Natural killer cell treated with Interleukin-12 subunit alpha and Interleukin-12 subunit beta and Interleukin-15 and Interleukin-18, amount 100 ng/mL, for 72 hours (primary cell): ENCODE measurements at places on chromosomes 13 and 19.

DNA sequence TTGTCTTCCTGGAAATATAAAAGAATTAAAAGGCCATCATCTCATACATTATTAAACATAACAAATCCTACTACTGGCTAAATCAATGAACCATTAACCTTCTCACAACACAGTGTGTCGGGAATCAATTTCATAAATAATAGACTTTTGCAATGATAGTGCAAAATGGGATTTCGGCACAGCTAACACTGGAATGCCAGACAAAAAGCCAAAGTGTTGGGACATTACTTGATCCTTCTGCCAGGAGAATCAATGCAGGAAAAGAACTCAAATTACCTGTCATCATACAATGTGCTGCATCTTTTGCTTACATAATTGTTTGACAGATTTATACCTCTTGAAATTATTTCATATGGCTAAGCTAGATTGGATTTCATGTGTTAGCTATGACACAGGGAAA is 334.3 kb downstream of the MTUS2 start:
- DNase-seq = no peak

- DNase-seq = no peak
Observed at GRCh38 chr13:113048766-113049165, 56.8 kb upstream of the F7 start.

DNA sequence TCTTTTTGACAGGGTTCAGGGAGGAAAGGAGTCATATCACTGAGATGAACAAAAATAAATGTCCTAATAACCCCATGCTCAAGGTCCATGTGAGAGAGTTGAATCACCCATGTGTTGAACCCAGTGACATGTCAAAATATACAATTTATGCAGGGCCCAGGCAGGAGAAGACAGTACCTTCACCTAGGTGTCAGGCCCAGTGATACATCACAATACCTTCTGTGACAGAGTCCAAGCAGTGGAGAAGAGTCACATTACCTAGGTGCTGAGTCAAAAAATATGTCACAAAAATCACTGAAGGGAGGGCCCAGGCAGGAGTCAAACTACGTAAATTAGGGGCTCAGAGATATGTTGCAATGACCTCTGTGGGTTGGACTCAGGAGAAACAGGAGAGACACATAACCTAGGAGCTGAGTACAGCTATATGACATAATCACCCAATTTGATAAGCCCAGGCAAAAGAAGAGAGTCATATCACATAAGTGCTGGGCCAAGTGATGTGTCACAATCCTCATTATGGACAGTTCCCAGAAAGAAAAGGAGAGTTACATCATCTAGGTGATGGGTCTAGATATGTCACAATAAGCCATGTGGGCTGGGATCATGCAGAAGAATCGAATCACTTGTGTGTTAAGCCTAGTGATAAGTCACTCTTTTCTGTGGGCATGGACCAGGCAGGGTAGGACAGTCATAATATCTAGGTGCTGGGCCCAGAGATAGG is 13.8 kb upstream of the ZNF724 start:
- DNase-seq = no peak

GRCh38 chr13:59690857-59691500 is 472.7 kb downstream of the DIAPH3 start:
- DNase-seq = no peak

DNA sequence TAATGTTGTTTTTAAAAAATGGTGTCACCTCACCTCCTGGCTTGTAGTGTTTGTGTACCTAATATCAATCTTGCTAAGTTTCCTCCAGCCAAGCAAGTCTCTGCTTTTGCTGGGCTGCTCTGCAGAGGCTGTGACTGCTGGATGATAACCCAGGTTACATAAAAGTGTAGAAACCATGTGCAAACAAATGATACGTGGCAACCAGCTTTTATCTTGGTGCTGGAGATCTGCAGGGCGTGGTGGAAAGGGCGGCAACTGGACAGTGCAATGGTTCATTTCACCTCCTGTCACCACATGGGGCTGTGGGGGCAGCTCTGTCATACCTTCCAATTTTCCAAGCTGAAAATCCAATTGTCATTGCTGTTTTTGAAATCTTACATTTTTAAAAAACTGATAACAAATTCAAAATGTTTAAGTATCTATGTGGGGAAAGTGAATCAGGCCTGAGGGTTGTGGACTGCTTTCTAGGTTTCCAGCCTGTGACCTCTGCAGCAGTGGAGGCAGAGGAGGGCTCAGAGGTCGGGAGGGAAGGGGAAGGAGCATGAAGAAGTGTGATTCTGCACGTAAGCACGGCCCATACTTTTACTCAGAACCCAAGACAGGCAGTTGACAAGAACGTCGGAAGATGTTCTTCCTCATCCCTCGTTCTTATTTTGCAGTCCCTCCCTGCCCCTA is 9.7 kb downstream of the GPR42 start:
- DNase-seq = no peak

DNA sequence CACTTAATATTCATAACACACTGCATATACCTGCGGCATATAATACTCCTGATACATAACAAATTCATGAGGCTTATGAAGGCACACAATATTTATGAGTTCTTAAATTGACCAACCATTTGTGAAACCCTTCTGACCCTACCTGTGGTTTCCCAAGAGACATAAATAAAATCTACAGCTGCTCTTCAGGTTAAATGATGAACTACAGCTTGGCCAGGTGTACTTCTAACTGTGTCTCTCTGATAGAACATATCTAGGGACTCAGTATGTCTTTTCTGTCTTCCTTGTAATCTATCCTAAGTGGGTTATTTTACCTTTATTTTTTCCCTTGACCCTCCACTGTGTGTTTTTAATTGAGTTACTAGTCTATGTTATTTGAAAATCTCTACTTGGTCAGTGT is 189.9 kb upstream of the UFM1 start:
- no peak for DNase-seq

DNA sequence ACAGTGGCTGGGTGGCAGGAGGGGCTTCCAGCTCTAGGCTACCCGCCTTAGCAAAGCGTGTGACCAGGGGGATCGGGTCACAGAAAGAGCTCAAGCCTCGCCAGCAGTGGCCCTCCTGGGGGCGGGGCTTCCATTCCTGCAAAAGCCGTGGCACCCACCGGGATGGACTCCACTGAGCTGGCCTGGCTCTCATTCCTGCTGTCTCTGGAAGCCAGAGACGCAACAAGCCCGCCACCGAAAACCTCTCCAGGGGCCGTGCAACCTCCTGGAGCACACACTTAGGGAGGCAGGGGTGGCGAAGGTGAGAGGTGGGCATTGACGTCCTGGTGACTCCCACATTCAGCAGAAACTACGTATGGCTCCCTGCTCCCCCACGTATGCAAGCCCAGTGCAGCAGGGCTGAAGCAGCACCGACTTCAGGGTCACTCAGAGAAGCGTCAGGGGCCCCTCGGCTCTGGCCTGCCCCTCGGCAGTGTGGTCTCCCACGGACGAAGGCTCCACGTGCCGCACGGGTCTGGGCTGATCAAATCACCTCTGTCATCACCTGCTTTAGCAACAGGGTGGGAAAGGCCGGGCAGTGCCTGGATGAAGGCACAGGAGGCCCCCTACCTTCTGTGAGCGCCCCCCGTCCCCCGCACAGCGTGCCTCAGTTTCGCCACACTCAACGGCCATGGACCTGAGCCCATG is 3.1 kb downstream of the C19orf25 start:
- DNase-seq = no peak

DNA sequence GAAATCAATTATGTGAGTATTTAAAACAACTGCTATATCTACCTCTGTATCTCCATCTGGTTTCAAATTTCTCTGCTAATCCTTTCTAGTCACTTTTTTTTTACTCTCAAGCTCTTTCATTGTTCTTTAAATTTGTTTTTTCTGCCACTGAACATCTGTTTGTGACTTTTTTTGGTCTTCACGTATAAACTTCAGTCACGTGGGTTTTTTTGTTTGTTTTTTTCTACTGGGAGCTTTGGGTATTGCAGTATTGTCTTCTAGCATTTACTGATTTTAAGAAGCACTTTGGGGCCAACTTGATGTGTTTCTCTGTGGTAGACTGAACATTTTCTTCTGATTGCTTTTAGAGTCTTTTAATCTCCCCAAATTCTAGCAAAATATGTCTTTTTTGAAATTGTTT is 262.6 kb upstream of the RXFP2 start:
- DNase-seq = no peak

DNA sequence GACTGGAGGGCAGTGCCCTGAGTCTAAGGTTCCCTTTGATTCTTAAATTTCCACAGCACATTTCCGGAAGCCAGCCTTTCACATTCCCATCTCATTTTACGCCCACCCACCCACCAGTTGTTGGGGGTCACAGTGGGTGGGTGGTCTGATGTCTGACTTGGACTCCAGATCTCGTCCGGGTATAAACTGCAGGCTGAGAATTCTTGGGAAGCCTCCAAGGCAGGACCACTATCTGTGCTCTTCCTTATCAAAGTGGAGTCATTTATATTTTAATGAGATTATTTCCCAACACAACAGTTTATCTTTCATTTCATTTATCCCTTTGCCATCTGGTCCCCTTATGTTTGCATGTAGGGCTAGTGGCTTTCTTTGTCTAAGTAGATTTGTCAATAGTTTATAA is 3.6 kb upstream of the FAM124A start:
- DNase-seq = no peak

GRCh38 chr19:35034588-35035382 is 4.5 kb downstream of the SCN1B start:
- DNase-seq = no peak

DNA sequence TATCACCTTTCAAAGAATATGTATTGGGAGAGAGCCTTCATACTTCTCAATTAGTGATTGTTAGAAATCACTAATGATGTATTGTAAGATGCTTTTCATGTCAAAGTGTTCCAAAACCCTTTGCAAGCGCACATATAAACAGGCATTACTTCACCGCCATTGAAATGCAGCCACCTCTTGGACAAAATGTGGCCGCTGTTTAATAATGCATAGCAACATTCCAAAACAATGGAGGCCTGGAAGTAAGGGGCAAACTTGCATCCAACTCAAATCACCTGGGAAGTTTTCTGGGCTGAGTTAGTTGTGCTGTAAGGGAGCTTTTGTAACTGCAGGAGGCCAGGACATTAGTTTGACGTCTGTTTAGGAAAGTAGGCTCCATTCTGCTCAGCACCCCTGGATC is 438.1 kb downstream of the FGF9 start:
- DNase-seq = no peak

GRCh38 chr13:72025836-72026235 is 158.8 kb upstream of the DACH1 start:
- no peak for DNase-seq

DNA sequence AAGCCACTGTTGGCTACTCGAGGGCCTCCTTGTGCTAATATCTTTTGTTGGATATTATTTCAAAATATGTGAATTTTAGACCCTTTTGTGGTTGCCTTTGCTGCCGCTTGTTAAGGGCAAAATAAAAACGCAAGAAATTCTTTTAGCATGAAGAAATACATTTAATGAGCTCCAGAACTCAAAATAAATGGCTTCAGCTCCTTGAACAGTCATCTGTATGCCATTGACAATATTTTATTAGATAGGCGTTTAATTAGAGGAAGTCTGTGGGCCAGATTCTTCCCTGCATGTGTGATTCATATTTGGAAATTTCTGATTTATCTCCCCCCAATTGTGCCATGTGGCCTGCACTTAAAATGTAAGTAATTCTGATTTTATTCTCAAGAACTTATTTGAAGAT is 177.2 kb downstream of the STK24 start:
- no peak for DNase-seq

GRCh38 chr13:30734439-30734838 is 904 bp upstream of the ALOX5AP start:
- no peak for DNase-seq

DNA sequence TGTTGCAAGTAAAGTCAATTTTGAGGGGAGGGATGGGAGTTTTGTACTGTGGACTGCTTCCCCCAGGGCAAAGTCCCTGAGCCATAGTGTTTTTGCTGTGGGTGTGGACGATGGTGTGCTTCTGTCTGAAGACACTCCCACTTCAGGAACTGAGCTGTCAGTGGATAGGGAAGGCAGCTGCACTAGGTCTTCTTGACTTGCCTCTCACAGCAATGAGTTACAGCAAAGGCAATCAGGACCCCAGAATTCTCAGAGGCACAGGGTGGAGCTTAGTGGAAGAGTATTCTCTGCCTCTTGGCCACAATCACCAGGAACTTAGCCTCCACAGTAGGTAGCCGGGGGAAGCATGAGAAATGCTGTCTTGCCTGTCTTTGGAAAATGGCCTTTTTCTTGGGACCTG is 1416.6 kb upstream of the MIR17HG start:
- no peak for DNase-seq

GRCh38 chr13:89721216-89721615 is 1626.3 kb upstream of the MIR17HG start:
- DNase-seq = no peak

- DNase-seq = no peak
Observed at GRCh38 chr13:22286338-22286737, 615.5 kb downstream of the FGF9 start.

GRCh38 chr13:97069050-97069815 is 75.0 kb upstream of the OXGR1 start:
- DNase-seq = no peak

- DNase-seq = no peak
Observed at GRCh38 chr19:38730731-38731589, 13.3 kb downstream of the CAPN12 start.

DNA sequence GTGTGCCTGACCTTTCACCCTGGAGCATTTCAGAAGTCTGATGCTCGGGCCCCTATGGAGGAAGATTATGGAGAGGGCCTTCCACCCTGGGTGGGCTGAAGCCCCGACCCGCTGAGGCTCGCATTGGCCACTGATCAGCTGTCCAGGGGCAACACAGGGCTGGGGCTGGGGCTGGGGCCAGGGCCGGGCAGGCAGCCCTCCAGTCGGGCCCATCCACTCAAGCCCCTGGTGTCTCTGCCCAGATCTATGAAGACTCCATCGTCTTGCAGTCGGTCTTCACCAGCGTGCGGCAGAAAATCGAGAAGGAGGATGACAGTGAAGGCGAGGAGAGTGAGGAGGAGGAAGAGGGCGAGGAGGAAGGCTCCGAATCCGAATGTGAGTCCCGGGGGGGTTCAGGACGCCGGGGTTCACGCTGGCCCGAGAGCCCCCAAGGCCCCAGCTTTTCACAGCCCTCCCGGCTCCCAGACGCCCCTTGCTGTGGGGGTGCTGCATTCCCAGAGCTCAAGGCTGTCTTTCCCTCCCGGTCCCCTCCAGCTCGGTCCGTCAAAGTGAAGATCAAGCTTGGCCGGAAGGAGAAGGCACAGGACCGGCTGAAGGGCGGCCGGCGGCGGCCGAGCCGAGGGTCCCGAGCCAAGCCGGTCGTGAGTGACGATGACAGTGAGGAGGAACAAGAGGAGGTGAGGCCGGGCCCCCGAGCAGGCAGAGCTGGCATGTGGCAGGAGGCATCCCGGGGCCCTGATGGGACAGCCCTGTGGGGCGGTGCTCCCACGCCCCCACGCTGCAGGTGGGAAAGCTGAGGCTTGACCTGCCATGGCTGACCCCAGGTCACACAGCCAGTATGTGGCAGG is 29.5 kb upstream of the LDLR start:
- DNase-seq = no peak

DNA sequence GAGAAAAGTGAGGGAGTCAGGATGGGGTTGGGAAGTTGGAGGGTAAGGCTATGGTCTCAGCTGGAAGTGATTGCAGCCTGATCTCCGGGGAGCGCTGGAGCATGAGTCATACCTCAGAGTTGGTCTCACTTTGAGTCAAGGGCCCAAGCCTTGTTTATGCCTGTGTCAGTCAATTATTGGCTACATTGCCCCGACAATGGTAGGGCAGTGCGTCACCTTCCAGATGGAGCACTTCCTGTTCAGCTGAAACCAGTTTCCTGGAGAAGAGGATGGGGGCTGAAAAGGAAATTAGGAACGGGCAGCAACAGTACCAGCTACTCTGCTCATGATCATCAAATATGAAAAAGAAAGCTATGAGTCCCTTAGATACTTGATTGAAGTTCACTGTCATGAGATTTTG is 60.4 kb downstream of the ADGRE1 start:
- DNase-seq = no peak
